SW 1271 (cell line): ENCODE measurements at places on chromosomes 11 and 22.

- DNase-seq = no peak
Observed at GRCh38 chr11:57771365-57771764, 9.8 kb downstream of the CTNND1 start.

GRCh38 chr11:32050264-32050663, 40.6 kb upstream of the RCN1 start:
- DNase-seq = no peak

DNA sequence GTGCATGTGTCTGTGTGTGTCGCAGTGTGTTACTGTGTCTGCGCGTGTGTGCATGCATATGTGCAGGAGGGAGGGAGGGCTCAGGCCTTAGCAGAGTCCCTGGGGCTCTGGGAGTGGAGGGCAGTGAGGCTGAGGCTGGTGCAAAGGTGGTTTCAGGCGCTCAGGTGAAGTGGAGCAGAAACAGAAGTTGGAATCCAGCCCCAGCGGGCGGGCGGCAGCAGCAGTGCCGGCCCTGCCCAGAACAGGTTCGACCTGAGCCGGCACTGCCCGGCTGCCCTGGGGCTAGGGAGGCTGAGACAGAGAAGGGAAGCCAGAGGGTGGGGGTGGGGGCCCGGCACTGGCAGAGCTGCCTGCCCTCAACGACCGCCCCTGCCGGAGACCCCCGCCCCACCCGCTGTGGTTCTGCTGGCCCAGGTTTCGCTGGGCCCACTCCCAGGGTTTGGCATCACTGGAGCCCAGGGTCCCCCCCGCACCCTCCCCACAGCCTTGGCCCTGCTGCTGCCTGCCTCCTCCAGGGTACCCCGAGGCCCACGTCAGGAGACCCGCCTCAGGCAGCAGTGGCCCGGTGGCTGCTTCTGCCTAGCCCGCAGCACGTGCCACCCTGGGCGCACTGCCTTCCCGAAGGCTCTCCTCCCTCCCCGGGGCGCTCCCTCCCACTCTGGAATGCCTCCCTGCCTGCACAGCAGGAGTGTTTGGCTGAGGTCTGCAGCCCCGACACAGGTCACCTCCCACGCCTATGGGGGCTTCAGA, 13.3 kb downstream of the ASCL2 start:
- no peak for DNase-seq

DNA sequence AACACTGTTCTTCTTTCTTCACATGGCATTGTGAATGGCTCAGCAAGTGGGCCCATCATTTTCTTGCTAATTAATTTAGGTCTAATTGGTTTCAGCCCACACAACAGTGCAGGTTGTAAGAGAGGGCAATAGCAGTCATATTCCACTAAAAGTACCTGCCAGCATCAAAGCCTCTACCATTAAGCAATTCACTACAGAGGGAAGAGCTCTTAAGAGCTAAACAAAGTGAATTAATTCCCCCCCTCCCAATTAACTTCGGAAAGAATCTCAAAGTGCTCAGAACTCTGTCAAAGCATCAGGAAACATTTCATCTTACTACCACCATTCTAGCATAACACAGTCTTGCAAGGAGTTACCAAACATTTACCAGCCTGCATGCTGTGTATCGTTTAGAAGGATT, 133.9 kb upstream of the UBASH3B start:
- no peak for DNase-seq

DNA sequence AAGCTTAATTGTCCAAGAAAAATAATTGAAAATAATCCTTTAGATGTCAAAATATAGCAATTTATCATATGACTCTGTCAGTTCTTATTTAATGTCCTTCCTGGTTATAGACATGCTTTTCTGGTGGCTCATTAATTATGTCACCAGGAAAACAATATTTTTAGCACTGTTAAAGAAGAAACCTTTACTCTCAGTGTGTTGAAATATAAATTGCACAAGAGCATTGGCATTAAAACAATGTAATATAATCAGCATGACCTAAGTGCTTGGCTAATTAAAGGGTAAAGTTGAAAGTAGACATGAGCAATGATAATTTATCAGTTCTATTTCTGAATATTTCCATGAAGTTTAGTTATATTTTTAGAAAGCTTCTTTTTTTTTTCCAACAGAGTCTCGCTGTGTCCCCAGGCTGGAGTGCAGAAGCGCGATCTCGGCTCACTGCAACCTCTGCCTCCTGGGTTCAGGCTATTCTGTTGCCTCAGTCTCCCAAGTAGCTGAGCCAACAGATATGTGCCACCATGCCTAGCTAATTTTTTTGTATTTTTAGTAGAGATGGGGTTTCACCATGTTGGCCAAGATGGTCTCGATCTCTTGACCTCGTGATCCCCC, 232.3 kb downstream of the JRKL start:
- DNase-seq = no peak

- peak; percentile 56 for DNase-seq
Observed at GRCh38 chr11:80103142-80103859, 662.5 kb upstream of the TENM4 start.

DNA sequence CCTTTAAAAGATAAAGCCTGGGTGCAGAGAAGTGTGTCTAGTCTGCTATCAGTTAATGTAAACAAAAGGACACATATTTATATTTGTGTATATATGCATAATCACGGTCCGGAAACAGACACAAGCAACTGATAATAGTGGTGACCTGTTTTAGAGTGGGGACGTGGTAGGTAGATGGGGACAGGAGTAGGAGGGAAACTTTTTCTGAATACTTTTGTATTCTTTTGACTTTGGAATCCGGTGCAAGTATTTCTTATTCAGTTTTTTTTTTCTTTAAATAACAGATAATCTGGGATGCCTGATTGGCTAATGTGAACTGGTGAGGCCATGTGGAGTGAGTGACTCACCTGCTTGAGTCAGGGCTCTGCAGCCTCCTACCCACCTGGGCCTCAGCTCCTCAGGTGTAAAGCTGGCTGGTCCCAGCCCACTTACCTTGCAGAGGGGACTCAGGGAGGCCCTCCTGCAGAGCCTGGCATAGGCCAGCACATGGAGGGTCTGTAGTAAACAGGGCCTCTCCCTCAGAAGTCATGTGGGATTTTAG, 15.3 kb downstream of the MICAL2 start:
- DNase-seq = no peak

- DNase-seq = no peak
Observed at GRCh38 chr11:125192183-125192582, 27.6 kb downstream of the PKNOX2 start.

- no peak for DNase-seq
Observed at GRCh38 chr22:21030621-21031544, 1.5 kb downstream of the SLC7A4 start.

- DNase-seq = peak; percentile 14
Observed at GRCh38 chr11:4539603-4540219, 5.3 kb upstream of the OR52M1 start.

GRCh38 chr11:120959189-120959588, 64.7 kb upstream of the TBCEL start:
- no peak for DNase-seq
